ENCODE measurements at places on chromosomes 13 and 19. TPM values are rescaled to one million over a fixed set of nuclear protein-coding genes. Genes with fewer than 3 reads are reported as not detected.
A peak's percentile ranks its signal among the peaks of the same experiment; 100 is the strongest.

GRCh38 chr13:114136576-114136975 lies 4.2 kb upstream of the RASA3 start:
- H3K27me3 ChIP-seq, result peaks cover 6% of the 10 kb centered on the region
- H3K27ac ChIP-seq, result no peak overlapping the region
- H3K4me1 ChIP-seq, result peaks cover 11% of the 10 kb centered on the region
- H3K36me3 ChIP-seq, result no peaks in the 10 kb centered on the region

Gene KLHL1
- not detected for total RNA-seq

Gene ZNF486
- total RNA-seq, result 26.9 TPM

- peaks cover 55% of the 10 kb centered on the region for H3K4me1 ChIP-seq
- no peaks in the 10 kb centered on the region for H3K27me3 ChIP-seq
- DNase-seq, result no peak
- H3K27ac ChIP-seq, result peak overlapping the region; percentile 83
- no peaks in the 10 kb centered on the region for H3K36me3 ChIP-seq
Observed at GRCh38 chr13:91134803-91135184, 212.7 kb upstream of the MIR17HG start.

Gene SULT2A1
- not detected for total RNA-seq

DNA sequence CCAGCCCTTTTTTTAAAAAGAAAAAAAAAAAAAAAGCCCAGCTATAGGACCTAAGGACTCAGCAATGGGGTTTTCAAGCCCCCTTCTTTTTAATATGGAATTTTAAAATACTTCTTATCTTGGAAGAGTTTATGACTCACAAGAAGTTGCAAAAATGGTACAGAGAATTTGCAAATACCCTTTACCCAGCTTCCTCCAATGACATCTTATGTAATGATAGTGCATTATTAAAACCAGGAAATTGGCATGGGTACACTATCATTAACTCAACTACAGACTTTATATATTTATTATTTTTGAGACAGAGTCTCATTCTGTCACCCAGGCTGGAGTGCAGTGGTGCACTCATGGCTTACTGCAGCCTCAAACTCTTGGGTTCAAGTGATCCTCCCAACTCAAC lies 16.1 kb downstream of the TMEM38A start:
- no peaks in the 10 kb centered on the region for H3K4me1 ChIP-seq
- no peak for DNase-seq
- no peak overlapping the region for H3K27ac ChIP-seq
- H3K27me3 ChIP-seq, result no peaks in the 10 kb centered on the region
- H3K4me3 ChIP-seq, result no peak overlapping the region

Gene ZNF627
- total RNA-seq, result 37.7 TPM

- no peaks in the 10 kb centered on the region for H3K36me3 ChIP-seq
- peaks cover 46% of the 10 kb centered on the region for H3K4me1 ChIP-seq
- H3K27ac ChIP-seq, result no peak overlapping the region
- no peak for DNase-seq
Observed at GRCh38 chr13:23430664-23431063, 2.8 kb downstream of the SACS start.

Gene SLC8A2
- total RNA-seq, result 14.5 TPM

Measured in neural progenitor cell (in vitro differentiated cells).